ENCODE measurements at places on chromosomes 4 and X. TPM values are rescaled to one million over a fixed set of nuclear protein-coding genes. Genes with fewer than 3 reads are reported as not detected.

The SMIM10 gene
- total RNA-seq: not detected

The ALPK1 gene
- total RNA-seq: 68.0 TPM

The ADRA2C gene
- 1.2 TPM for total RNA-seq

The SLC6A14 gene
- total RNA-seq: 22.7 TPM

The FDCSP gene
- not detected for total RNA-seq

The PARM1 gene
- 54.4 TPM for total RNA-seq

The NALF2 gene
- 0.37 TPM for total RNA-seq

The SPACA5 gene
- total RNA-seq: not detected

The RUFY3 gene
- total RNA-seq: 65.1 TPM

DNA sequence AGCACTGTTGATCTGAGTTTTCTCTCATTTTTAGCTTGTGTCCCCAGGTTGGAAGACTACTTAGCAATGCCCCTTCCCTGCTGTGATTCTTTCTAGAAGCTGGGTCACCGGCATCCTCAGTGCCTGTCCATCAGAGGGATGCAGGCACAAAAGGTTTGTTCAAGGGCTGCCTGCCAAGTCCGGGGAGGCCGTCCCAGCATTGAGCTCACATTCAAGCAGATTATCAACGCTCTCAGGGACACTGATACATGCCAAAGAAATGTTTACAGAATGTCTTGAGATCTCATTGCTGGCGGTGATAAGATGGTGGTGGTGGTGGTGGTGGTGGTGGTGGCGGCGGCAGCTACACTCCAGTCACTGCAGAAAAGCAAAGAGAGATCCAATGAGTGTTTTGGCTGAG is 79.6 kb upstream of the VCX3A start:
- no peak for DNase-seq

DNA sequence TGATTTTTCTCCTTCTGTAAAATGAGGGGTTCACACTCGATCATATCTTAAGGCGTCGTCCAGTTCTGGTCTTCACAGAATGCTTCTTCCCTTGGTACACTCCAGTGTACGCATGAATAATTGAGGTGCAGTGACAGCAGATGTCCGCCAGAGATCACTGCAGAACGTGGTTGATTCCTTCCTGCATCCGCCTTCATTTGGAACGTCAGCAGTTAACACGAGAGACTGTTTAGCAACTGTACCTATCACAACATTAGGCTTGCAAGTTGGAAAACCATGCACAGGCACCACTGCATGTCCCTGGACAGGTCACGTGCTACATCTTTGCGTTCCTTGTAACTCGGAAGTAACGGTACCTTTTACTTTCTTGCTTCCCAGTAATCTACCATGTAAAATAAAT is 66.0 kb upstream of the GEMIN8 start:
- DNase-seq: no peak

- no peak for DNase-seq
Observed at GRCh38 chrX:16436348-16437188, 213.4 kb upstream of the S100G start.

DNA sequence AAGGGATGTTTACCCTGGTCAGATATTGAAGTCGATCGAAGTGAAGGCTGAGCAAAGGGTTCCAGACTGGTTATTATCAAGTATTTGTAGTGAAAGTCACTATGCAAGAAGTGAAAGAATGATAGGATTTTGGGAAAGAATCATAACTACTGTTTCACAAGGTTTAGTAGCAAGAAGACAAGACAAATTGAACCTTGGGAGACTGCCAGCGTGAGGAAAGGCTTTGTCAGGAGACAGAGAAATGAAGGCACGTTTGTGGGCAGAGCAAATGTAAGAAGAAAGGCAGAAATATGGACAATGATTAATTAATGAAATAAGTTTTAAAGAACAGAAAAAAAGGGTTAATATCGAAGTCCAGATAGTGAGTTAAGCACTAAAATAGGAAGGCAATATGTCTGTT is 456.8 kb downstream of the TRIML1 start:
- no peak for DNase-seq

DNA sequence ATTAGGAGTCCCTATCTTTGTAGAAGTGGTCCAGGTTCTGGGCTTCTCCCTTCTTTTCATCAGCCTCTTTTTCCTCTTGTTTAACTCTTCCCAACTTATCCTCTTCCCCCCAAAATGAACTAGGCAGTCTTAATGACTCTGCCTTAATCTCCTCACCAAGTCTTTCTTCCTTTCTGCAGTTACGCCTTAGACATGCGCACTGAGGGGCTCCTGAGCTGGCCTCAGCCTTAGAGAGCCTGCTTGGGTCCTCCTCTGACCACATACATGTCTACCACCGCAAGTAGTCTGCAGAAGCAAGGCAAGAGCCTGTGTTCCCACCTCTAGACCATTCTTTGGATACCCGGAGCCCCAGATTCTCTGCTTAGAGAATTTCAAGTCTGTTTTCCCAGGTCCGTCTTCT is 199.9 kb downstream of the MGST2 start:
- DNase-seq: no peak

GRCh38 chrX:103756736-103757135 is 19.9 kb upstream of the PLP1 start:
- no peak for DNase-seq

DNA sequence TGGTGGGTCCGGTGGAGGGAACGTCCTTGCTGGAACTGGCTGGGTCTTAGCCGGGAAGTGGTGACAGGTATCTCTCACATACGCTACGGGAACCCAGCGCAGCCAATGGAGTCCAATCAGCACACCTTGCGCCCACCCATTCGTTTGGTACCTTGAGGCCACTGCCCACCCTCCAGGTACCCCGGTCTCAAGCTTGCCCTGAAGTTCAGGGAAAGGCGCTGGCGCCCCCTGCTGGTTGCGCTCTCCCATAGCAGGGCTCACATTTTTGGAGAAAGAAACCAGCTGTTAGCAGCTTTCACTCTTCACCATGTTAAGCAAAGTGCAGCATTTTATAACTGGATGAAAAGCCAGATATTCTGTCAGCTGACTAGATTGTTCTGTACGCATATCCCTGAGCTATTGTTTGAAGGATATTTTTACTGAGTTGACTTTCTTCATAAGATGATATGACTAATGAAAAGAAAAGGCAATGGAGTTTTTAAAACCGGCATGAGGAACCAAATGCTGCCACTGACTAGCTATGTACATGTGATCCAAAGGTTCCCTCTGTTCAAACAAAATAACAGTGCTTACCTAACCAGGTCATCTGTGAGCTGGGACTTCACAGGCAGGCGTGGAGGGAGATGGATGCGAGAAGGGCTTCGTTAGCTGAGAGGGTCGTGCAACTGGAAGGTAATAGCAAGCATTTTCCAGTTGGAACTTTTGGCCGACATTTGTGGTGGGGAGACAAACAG is 43.7 kb downstream of the OTOP1 start:
- DNase-seq: no peak

DNA sequence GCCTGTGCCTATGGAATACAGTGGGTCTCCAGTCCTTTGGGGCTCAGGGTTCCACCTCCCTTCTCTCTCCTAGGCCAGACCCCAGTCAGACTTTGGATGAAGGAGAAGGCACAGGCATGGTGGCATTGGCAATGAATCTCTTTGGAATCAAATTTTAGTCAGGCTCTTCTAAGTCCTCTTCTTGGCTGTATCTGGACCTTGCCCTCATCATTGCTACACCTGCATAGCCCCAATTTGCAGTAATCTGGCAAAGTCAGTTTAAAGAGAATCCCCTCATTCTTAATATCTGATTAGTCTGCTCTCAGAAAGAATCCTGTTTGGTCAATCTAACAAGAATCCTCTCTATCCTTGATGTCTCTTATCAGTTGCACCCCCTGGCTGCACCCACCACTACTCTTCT is 77.6 kb downstream of the SLC16A2 start:
- DNase-seq: no peak

GRCh38 chr4:100106982-100107381 is 83.3 kb downstream of the DDIT4L start:
- DNase-seq: no peak

DNA sequence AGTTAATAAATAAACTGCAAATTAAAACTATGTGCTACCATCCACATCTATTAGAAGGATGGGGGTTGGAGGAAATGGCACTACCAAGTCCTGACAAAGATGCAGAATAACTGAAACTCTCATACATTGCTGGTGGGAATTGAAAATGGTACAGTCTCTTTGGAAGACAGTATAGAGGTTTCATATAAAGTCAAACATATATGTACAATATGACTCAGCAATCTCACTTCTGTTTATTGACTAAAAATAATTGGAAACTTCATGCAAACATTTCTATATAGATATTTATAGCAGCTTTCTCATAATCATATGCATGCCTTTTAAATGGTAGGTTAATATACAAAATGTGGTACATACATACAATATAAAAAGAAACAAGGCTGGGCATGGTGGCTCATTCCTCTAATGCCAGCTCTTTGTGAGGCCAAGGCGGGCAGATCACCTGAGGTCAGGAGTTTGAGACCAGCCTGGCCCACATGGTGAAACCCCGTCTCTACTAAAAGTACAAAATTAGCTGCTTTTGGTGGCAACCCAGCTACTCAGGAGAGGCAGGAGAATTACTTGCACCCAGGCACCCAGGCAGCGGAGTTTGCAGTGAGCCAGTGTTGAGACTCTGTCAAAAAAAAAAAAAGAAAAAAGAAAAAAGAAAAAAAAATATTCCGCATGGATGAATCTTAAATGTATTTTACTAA is 225.0 kb upstream of the CXXC4 start:
- no peak for DNase-seq

DNA sequence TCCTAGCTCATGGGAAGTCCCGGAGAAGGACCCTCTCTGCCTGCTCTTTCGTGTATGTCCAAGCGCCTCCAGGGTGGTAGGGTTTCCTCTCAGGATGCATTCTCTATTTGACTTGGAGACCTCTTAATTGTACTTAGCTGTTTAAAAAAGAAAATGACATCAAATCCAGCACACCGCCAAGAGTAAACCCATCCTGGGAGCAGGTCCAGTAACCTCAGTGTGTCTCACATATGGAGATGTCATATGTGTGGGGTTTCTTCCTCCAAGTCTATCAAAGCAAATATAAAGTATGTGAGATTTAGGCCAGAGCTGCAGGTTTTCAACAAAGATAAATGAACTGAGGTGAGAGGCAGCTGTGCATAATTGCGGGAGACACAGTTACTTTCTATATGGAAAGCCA is 209.4 kb upstream of the ANXA3 start:
- DNase-seq: no peak

DNA sequence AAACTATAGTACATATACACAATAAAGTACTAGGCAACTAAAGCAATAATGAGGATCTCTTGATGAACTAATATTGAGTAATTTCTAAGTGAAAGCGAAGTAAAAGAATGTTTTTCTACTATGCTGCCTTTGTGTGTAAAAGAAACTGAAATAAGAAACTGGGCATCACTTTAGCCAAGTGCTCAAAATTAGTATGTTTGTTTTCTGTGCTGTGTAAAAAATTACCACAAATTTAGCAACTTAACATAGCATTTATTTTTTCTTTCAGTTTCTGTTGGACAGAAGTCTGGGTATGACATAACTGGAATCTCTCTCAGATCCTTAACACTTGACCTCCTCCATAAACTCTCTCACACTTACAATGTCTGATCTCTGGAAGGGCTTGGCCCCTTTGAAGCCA is 687.1 kb upstream of the MAGEB2 start:
- no peak for DNase-seq

DNA sequence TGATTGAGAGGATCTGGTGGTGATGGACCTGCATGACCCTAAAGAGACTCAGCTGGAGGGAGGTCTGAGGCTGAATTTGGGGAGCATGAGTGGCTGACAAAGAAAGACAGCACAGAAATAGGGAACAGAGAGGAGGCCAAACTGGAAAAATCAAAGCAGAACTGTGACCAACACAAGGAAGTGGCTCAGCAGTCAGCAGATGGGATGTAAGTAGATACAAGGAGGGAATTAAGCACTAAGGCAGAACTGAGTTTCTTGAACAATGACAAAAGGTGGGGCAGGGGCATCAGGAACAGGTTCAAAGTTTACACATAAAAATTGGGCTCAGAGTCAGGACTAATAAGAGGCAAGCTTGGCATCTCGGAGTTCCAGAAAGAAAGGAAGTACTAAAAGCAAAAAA is 144.3 kb upstream of the KLF3 start:
- DNase-seq: no peak

GRCh38 chr4:110055158-110055768 is 142.6 kb downstream of the EGF start:
- no peak for DNase-seq

DNA sequence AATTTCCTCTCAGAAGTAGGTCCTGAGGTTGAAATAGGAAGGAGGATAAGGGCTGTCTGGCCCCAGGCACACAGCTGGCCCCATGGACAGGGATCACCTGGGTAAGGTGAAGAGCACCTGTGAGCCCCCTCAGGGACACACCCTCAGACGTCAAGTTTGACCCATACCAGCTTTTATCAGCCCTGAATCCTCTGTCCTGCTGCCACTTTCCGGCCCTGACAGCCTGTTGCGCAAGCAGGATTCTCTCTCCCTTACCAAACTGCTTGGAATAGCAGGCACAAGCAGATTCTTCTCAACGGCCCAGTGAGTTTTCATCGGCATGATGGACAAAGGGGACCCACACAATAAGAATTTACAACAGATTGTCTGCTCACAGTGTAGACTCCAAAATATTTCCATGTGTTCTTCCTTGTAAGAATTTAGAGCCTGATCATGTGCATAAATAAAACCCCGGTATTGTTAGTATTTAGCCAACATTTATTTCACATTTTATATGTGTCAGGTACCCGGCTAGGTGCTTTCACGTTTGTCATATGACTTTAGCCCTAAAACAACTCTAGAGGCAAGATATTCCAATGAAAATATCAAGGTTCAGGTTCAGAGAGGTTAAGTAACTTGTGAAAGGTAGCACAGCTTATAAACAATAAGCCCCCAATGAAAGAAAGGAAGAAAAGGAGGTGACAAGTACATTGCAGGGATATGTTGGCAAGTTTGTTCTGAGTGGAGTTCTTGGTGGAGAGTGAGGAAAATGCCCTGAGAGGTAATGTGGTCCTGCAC is 107.2 kb upstream of the KIT start:
- no peak for DNase-seq
